ENCODE measurements at places on chromosomes 4 and X. TPM values are rescaled to one million over a fixed set of nuclear protein-coding genes. Genes with fewer than 3 reads are reported as not detected.

The RAB33A gene
- 0.49 TPM for total RNA-seq

The SYTL5 gene
- total RNA-seq, result 0.05 TPM

The CDX4 gene
- total RNA-seq, result not detected

The MAGEE1 gene
- 0.25 TPM for total RNA-seq

The NALF2 gene
- total RNA-seq, result 0.05 TPM

The FOXR2 gene
- total RNA-seq, result not detected

The DTHD1 gene
- not detected for total RNA-seq

The FGF5 gene
- 0.20 TPM for total RNA-seq

The GAGE12C gene
- not detected for total RNA-seq

The ADAM29 gene
- not detected for total RNA-seq

The MTMR8 gene
- 0.05 TPM for total RNA-seq

The EPGN gene
- total RNA-seq, result not detected

The MGAT4D gene
- not detected for total RNA-seq

The SPANXC gene
- total RNA-seq, result not detected

The PTCHD1 gene
- total RNA-seq, result not detected

The GNRHR gene
- total RNA-seq, result not detected

The ITIH6 gene
- not detected for total RNA-seq

The PSAPL1 gene
- not detected for total RNA-seq

The ATP8A1 gene
- total RNA-seq, result 4.0 TPM

The VSIG4 gene
- not detected for total RNA-seq

The PJA1 gene
- total RNA-seq, result 13.8 TPM

The MAGEA6 gene
- total RNA-seq, result not detected

The RAB40AL gene
- total RNA-seq, result not detected

The RTL9 gene
- total RNA-seq, result not detected

The WDR1 gene
- total RNA-seq, result 496 TPM

The AR gene
- total RNA-seq, result 0.30 TPM

The PHEX gene
- total RNA-seq, result 0.40 TPM

The GPAT3 gene
- total RNA-seq, result 4.5 TPM

The SATL1 gene
- not detected for total RNA-seq

The IL3RA gene
- total RNA-seq, result 36.0 TPM

The SAGE1 gene
- total RNA-seq, result not detected

The SLC4A4 gene
- under 0.01 TPM for total RNA-seq

The SLITRK4 gene
- 6.7 TPM for total RNA-seq

The RASL11B gene
- not detected for total RNA-seq

The GABRB1 gene
- not detected for total RNA-seq

The PGAM4 gene
- total RNA-seq, result not detected

The GABRQ gene
- total RNA-seq, result 0.13 TPM

The CHM gene
- 13.9 TPM for total RNA-seq

The PASD1 gene
- total RNA-seq, result not detected

The WNK3 gene
- total RNA-seq, result 0.15 TPM

The GPC3 gene
- not detected for total RNA-seq

The CRMP1 gene
- 0.05 TPM for total RNA-seq

The CLDN2 gene
- not detected for total RNA-seq

The ARL9 gene
- total RNA-seq, result 0.07 TPM

The CTAG1A gene
- not detected for total RNA-seq

The PABPC5 gene
- total RNA-seq, result 0.44 TPM

The ODAM gene
- total RNA-seq, result not detected

The SPANXB1 gene
- not detected for total RNA-seq

The CT45A1 gene
- not detected for total RNA-seq

The TEX13D gene
- total RNA-seq, result not detected

The ATRX gene
- total RNA-seq, result 35.1 TPM

The RNF150 gene
- 0.05 TPM for total RNA-seq

The PRDM8 gene
- 0.53 TPM for total RNA-seq

The NLGN4X gene
- 0.13 TPM for total RNA-seq

The RTL3 gene
- total RNA-seq, result 0.20 TPM

The GABRG1 gene
- total RNA-seq, result not detected

The ADH1A gene
- total RNA-seq, result not detected

The PRRG1 gene
- total RNA-seq, result 30.4 TPM
